Activated T-helper 1 cell treated with Interleukin-2 at 50 U/mL for 16 hours (primary cell): ENCODE measurements at places on chromosomes 7 and 10.

GRCh38 chr10:71973777-71974488 lies 9.7 kb downstream of the CHST3 start:
- no peak for DNase-seq

DNA sequence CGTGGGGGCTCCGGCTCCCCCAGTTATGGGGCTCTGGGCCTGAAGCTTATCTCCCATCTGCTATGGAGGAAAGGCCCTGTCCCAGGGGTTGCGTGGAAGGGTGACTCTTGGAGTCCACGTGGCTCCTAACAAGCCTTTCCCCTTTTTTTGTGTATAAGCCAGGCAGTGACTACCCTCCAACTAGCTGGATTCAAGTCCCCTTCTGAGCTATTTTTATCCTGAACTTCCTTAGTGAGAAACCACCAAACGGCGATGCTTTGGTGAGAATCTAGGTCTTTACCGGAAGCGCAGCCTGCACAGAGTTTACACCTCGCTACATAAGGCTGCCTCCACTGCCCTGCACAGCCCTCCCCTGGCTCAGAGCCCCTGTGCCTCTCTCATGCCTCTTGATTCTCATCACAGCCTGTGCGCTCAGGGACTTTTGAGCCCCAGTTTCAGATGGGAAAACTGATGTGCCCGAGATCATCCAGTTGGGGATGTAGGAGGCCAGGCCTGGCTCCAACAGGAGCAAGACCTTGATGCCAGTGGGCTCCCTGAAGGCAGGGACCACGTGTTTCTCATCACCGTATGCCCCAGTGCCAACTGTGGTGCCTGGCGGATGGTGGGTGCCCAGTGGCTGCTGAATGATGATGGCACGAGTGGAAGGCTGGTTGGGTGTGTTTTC lies 102.3 kb upstream of the PPIF start:
- no peak for DNase-seq

GRCh38 chr10:86225103-86225782 lies 141.4 kb downstream of the GRID1 start:
- no peak for DNase-seq

DNA sequence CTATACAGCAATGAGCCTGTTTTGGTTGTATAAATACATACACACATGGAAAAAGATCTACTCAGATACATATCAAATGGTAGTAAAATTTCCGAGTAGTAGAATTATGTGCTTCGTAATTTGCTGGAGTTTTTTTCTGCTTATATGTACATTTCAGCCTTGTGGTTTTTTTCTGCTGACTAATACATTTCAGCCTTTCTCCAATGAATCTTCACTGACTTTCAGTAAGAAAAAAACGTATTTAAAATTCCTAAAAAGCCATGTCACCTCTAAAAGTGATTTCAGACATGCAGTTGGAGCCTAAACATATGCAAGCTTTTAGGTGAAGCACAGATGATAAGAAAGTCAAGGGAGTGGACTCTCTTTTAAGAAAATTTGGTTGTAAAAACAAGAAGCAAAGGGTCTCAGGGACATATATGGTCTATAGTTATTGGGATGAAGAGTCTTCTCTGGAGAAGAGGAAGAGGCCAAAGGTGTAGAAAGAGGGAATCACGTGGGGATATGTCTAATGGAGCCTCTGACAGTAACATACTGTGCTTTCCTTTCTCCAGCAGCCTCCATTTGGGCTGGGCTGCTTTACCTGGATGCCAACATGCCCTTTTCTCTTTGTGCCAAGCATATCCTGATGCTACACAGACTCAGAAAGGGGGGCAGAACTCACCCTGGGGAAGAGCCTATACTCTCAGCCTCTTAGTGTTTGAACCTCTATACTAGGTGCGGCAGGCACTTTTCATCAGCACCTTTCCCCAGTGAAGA lies 2.4 kb downstream of the AMPH start:
- DNase-seq = no peak

DNA sequence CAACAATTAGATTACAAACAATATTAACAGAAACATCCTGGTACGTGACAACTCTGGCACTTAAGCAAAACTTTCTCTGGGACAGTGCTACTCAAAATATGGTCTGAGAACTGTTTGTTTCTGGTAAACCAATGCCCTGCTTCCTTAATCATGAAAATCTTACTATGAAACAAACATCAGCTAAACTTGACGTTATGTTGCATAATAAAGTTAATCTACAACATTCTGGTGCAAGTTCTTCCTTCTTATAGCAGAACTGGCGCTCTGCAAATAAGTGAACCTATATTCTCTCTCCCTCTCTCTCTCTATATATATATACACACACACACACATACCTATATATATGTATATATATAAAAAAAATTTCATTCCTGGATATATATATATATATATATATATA lies 7.8 kb downstream of the C7orf33 start:
- DNase-seq = no peak

DNA sequence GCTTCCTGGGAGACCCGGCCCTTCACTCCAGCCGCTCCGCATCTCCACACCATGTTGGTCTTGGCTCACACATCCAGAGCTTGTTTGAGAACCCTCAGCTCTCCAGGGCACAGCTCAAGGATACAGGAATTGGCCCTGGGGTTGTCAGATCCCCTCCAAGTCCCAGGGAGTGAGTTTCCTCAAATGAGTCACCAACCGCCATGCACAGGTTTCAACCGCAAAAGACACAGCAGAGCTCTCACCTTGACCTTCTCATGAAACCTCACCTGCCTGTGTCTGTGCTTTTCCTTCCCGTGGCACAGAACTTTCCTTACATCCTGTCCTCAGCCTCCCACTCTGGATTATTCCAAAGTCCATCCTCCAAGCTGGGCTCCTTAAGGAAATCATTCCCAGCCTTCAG lies 20.6 kb downstream of the AZGP1 start:
- DNase-seq = no peak

DNA sequence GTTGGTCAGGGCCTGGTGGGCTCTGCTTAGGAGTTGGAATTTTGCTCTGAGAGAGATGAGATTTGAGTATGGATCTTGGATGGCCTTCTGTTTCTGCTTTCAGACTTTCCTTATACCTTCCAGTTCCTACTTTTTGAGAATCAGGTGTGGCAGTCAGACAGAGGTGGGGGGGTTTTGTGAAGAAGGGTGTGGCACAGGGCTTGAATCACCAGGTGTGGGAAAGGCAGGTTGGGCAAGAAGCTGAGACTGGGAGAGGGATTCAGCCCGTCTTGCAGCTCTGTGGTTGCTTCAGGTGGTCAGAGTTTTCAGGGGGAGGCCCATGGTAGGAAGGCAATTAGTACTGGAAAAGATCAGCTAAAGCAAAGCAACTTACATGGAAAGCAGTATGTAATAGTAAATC lies 340.2 kb downstream of the LRMDA start:
- no peak for DNase-seq

- no peak for DNase-seq
Observed at GRCh38 chr10:90344226-90344625, 513.6 kb downstream of the HTR7 start.

DNA sequence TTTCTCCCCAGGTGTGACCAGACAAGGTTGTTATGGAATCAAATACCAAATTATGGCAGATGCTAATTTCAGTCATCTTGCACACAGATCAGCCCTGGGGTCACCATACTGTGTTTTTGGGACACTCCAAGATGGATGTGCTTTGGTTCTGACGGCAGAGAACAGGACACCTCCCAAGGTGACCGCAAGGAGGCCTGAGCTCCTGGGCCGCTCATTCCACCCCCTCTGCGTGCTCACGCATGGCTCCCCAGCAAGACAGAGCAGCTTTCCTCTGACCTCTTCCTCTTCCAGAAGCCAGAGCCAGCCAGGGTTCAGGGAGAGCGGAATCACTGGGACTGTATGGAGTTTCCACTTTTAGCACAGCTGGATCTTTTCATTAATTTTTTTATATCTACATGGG lies 402.8 kb downstream of the DNAJB6 start:
- no peak for DNase-seq

DNA sequence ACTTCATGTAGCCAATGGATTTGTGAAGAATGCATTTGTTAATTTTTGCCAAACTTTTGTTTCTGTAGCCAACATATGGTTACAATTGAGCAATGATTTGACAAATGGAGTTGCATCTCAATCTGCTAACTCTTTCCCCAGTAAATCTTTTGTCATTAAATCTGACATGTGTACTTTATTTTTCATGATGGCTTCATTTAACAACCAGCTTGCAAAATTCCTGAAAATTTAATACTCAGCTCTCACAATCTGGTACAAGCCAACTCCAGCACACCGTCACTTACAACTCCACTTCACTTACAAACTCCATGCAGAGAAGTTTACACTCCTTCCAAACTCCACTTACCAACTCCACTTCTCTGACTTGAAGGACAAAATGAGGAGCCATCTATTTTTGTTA lies 26.5 kb upstream of the HIBADH start:
- no peak for DNase-seq

- DNase-seq = no peak
Observed at GRCh38 chr10:102504179-102504975, 605 bp downstream of the SUFU start.

DNA sequence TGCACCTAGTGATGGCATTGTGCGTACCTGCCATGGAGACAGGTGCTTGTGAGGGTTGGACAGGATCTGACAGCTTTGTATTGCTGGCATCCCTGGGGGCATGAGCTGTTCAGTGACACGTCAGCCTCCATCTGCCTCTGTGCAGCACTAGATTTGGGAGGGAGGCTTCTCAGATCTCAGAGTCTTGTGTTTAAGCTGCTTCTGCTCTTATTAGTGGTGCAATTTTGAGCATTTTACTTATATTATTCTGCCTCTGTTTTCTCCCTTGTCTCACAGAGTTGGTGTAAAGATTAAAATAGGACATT lies 5.1 kb downstream of the ARHGAP22 start:
- no peak for DNase-seq

DNA sequence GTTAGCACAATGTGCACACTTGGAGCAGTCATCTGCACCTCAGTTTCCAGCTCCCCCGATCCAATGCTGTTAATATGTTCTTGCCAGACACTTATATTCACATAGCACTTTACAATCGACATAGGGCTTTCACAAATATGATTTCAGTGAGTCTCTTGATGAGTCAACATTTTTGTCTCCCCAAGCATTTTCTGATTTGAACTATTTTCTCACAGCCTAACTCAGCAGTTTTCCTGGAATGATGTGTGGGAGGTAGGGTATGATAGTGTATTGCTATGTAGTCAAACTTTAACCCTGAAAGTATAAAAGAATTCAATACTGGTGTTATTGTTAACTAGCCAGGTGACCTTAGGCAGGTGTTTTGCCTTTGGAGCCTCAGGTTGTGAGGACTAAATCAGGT lies 82.5 kb upstream of the LRGUK start:
- no peak for DNase-seq

DNA sequence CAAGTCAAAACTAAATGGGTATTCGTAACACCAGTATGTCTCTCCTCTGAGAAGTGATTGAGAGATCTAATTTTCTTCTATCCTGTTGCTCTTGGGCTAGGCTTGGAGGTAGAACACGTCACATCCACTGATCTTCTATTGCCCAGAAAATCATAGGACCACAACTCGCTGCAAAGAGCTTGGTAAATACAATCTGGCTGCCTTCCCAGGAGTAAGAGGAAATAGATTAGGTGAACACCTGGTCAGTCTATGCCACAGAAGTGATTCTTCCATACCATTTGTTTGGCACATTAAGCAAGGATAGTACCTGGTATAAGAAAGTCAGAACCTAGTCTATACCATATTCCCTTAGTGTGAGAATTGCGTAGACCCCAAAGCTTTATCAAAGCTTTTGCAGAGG lies 129.3 kb upstream of the PHYHIPL start:
- no peak for DNase-seq

DNA sequence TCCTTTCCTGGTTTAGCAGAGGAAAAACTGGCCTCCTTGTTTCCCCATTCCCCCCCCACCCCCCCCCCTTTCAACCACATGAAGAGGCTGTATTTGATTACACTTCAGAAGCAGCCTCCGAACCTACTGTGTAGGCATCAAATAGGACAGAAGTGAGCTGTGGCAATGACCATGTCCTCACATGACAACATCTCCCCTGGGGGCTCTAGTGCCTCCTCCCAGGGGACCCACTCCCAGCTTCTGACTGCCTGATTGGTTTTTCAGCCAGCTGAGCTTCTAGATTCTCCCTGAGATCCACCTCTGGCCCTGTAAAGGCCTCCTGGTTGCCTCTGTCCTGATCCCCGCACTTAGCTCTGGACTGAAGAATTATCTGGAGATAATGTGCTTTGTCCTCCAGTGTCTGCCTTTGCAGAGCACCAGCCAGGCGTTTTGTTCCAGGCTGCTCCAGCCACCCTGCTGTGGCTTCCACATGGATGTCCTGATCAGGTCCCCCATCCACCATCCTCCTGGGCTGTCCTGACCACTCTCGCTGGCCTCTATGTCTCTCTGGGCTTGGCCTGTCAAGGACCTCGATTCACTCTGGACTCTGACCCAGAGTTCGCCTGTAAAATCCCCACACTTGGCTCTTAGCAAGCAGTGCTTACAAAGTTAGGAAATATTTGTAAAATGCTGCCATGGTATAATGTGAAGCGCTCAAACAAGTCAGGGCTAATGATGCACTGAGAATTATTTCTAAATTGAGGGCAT lies 42.4 kb upstream of the TOMM7 start:
- DNase-seq = no peak

- no peak for DNase-seq
Observed at GRCh38 chr7:123751821-123752220, 3.0 kb upstream of the WASL start.

DNA sequence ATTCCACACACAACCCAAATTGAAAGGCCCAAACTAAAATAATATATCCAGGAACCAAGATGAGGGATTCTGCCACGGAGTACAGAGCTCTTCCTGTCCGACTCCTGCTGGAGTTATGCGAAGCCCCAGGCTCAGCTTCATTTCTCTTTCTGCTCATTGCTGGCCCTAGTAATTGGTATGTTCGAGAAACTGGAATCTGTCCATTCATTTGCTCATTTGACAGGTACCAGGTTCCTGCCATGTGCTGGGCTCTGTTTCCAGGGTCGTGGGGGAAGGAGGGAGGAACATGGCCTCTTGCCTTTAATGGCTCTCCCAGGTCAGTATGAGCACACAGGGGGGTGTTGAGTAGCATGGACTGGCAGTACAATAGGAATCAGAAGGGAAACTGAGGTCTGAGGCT lies 179.2 kb upstream of the SHH start:
- DNase-seq = no peak

- no peak for DNase-seq
Observed at GRCh38 chr10:1893941-1894340, 156.6 kb upstream of the ADARB2 start.

- DNase-seq = no peak
Observed at GRCh38 chr10:10160821-10161312, 856.8 kb upstream of the CELF2 start.

GRCh38 chr7:93690021-93690420 lies 115.5 kb upstream of the CALCR start:
- no peak for DNase-seq

GRCh38 chr7:24025094-24025493 lies 258.9 kb upstream of the NPY start:
- DNase-seq = no peak

- no peak for DNase-seq
Observed at GRCh38 chr10:106608066-106608465, 556.4 kb downstream of the SORCS1 start.
